Cortex of kidney (tissue), 1 donor: ENCODE measurements at places on chromosomes 11 and 22.

GRCh38 chr11:68954836-68955606 lies 25.8 kb downstream of the MRGPRD start:
- no peak for DNase-seq

DNA sequence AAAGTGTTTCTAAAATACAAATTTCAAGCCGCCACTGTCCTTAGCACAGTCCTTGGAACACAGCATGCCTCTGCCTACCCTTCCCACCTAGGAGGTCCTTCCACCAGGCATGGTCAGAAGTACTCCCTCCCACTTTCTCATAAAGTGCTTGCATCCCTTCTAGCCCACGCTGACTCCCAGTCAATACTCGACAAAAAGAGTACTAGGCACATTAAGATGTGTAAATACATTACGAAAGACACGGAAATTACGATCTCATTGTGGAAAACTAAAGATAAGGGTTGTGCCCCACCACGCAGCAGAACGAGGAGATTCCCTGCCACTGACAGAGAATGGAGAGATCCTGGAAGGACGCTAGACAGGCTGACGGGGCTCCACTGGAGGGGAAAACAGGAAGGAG lies 13.5 kb downstream of the CHKA start:
- no peak for DNase-seq

- DNase-seq = no peak
Observed at GRCh38 chr22:36644333-36644757, 59.2 kb downstream of the CACNG2 start.

GRCh38 chr11:122050021-122050690 lies 65.9 kb downstream of the BLID start:
- DNase-seq = no peak

- no peak for DNase-seq
Observed at GRCh38 chr11:637593-638521, 788 bp downstream of the DRD4 start.

- no peak for DNase-seq
Observed at GRCh38 chr11:45056529-45056928, 89.9 kb upstream of the PRDM11 start.

GRCh38 chr11:60900673-60901404 lies 5.5 kb downstream of the PRPF19 start:
- DNase-seq = no peak

DNA sequence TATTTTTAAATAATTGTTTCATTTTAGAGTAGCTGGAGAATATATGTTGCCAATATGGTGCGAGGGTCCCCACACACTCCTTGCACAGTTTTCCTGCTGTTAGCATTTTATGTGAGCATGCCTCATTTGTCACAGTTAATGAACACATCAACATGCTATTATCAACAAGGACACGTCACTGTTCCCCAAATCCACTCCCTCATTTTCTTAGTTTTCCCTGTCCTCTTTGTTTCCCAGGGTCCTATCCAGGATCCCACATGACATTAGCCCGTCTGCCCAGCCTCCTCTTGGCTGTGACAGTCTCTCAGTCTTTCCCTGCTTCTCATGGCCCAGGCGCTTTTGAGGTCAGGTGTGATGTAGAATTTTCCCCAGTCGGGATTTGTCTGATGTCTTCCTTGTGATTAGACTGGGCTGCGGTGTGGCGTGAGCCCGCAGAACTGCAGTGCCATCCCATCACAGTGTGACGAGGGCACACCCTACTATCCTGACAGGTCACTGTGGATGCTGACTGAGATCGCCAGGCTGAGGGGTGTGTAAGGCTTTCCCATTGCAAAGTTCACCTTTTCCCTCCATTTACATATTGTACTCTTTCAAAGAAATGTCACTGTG lies 450.6 kb upstream of the B3GAT1 start:
- DNase-seq = no peak

DNA sequence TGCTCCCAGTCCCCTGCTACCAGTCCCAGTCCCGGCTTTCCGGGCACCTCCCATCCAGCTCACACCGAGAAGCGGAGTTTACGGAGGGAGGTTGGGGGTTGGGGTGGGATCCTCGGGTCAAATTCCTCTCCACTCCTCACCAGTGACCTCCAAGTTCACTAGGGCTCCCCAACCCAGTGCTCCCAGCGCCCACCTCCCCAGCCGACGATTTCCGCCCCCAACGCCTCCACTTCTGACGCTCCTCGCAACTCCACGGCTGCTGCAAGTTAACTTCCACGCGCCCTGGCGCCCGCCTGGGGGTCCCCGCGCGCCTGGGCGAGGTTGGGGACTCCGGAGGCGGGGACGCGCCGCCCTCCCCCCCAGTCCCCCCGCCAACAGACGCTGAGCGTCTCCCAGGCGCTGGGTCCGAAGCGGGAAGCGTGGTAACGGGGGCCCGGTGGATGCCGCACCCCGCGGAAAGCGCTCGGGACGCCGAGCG lies 526 bp downstream of the TPST2 start:
- no peak for DNase-seq
